Spleen (tissue), 13 donors: ENCODE measurements at places on chromosomes 1 and 21. TPM values are rescaled to one million over a fixed set of nuclear protein-coding genes. Genes with fewer than 3 reads are reported as not detected.

Gene ZNF697
- polyA plus RNA-seq, result 0.38 TPM

Gene FMO5
- 3.4 TPM for polyA plus RNA-seq

DNA sequence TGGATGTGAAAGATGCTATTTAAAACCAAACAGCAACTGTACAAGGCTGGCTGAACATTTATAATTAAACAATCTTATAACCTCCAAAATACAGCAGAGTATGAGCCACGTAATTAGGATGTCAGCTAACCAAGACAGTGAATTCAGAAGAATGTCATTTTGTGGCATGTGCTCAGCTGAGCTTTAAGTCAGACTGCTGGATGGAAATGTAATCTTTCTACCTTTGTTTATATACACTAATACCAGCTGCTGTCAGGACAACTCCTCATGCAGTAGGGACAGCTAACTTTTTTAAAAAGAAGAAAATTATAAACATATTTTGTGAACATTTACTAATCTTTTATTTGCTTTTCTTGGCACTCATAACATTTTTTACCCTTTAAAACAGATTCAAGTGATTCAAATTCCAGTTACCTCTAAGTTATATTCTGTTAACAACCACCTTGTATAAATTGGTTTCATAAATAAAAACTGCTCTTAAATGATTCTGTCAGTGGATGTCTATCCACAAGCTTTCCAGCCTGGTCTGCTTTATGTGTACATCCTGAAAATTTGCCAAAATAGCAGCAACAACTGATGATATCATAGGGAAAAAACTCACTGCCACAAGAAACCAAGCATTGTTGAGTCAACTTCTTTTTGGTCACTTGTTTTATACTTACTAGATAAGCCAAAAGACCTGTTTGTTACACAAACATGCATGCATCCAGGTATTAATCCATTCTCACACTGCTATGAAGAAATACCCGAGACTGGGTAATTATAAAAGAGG, 36.1 kb downstream of the DPH5 start:
- no peaks in the 10 kb centered on the region for H3K4me1 ChIP-seq
- H3K27me3 ChIP-seq, result no peaks in the 10 kb centered on the region
- no peak for DNase-seq
- no peak overlapping the region for H3K4me3 ChIP-seq
- peaks cover 46% of the 10 kb centered on the region for H3K36me3 ChIP-seq

GRCh38 chr1:160432371-160432786, 32.0 kb downstream of the VANGL2 start:
- H3K27ac ChIP-seq, result peak overlapping the region; percentile 82
- no peaks in the 10 kb centered on the region for H3K27me3 ChIP-seq
- H3K36me3 ChIP-seq, result no peaks in the 10 kb centered on the region

Gene NUP210L
- not detected for polyA plus RNA-seq
